ENCODE measurements at places on chromosomes 1 and 21. TPM values are rescaled to one million over a fixed set of nuclear protein-coding genes. Genes with fewer than 3 reads are reported as not detected.

- DNase-seq, result no peak
Measured at GRCh38 chr1:75412616-75413015, 198.3 kb downstream of the SLC44A5 start.

- DNase-seq, result no peak
Measured at GRCh38 chr1:43274804-43275180, 5.0 kb downstream of the TMEM125 start.

GRCh38 chr1:2348346-2349325 is 42.7 kb downstream of the MORN1 start:
- DNase-seq, result peak; percentile 3

- no peak for DNase-seq
Measured at GRCh38 chr1:228876187-228876586, 140.9 kb downstream of the RHOU start.

DNA sequence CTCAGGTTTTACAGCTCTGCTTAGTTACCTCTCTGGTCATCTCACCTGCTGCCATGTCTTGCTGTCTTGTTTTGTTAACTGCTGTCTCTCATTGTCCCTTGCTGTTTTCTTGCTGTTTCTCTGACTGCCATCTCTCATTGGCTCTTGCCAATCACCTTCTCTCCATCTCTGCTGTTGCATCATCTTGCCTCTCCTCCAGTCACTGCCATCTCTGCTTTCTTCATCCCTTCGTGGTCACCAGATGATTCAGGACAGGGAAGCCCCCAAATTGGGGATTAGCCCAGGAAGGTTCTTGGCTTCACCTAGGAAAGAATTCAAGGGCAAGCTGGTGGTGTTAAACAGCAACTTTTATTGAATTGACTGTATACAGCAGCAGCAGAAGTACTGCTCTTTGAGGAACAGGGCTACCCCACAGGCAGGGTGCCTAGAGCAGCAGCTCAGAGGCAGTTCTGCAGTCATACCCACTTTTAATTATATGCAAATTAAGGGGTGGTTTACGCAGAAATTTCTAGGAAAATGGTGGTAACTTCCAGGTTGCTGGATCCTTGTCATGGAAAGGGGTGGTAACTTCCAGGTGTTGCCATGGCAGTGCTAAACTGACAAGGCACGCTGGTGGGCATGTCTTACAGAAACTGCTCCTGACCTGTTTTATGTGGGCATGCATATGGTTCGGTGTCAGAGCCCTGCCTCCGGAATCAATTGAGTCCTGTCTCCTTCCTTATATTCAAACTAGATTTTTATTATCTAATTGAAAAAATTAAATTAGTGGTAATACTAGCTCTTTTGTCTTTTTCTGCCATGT is 33.4 kb downstream of the SUCO start:
- DNase-seq, result no peak

- no peak for DNase-seq
Measured at GRCh38 chr21:14072761-14073535, 137.8 kb downstream of the LIPI start.

DNA sequence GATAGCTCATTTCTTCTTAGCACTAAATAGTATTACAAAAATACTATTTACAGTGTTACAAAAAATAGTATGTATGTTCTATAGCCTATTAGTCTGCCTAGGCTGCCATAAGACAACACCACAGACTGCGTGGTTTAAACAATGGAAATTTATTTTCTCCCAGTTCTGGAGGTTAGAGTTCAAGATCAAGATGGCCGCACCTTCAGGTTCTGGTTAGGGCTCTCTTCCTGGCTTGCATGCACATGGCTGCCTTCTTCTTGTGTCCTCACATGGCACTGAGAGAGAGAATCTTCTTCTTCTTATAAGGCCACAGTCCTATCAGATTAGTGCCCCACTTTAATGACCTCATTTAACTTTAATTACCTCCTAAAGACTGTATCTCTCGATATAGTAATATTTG is 4.1 kb downstream of the ATF6 start:
- no peak for DNase-seq

GRCh38 chr1:115158181-115158580 is 68.9 kb upstream of the TSPAN2 start:
- DNase-seq, result no peak

GRCh38 chr1:36516372-36517010 is 33.8 kb upstream of the CSF3R start:
- no peak for DNase-seq

DNA sequence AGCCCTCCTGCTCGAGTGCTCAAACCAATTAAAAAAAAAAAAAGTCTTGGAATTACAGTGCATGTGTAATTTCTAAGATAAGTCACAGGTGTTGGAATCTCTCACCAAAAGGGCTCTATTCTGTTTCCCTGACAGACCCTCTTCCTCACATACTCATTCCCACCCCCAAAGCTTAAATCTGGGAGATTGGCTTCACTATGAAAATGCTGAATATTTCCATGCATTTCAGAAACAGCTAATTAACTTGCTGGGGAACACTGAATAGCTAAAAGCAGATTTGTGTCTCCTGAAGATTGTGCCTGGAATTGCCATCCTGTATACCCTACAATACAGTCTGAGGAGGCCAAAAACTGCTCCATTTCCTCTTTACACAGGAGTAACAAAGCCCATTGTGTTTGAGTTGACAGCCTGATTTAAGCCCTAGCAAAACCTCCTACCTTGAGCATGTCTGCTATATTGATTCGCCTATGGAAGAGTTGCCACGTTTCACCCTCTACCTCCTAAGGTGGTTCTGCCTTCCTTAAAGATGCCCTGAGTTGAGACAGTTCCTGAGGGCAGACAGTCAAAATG is 1.4 kb upstream of the PIK3R3 start:
- no peak for DNase-seq

- DNase-seq, result no peak
Measured at GRCh38 chr1:20136249-20136648, 2.9 kb upstream of the PLA2G2F start.

DNA sequence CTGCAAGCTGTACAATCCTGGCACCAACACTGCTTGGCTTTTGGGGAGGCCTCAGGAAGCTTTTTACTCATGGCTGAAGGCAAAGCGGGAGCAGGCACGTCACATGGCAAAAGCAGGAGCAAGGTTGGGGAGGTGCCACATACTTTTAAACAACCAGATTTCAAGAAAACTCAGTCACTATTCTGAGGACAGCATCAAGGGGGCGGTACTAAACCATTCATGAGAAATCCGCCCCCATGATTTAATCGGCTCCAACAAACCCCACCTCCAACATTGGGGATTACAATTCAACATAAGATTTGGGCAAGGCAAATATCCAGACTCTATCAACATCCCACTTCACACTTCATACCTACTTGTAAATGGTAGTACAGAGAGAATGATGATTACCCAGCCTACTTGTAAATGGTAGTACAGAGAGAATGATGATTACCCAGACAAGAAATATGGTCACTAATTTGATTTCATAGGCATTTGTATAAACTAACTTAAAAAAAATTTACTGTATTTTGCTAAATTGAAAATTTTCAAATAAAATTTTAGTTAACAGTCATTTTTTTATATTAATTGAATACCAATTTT is 24.9 kb downstream of the ATP5PF start:
- DNase-seq, result no peak

Gene NPHP4
- total RNA-seq, result 9.9 TPM

Gene S100A10
- 349 TPM for total RNA-seq

All from T-helper 17 cell (primary cell).